ENCODE measurements at places on chromosomes 1 and 21. TPM values are rescaled to one million over a fixed set of nuclear protein-coding genes. Genes with fewer than 3 reads are reported as not detected.

- H3K27me3 ChIP-seq: no peaks in the 10 kb centered on the region
- no peak for DNase-seq
- peaks cover 9% of the 10 kb centered on the region for H3K4me1 ChIP-seq
Measured at GRCh38 chr1:224109981-224110380, 3.9 kb upstream of the FBXO28 start.

LCK gene
- total RNA-seq: 22.3 TPM

DNA sequence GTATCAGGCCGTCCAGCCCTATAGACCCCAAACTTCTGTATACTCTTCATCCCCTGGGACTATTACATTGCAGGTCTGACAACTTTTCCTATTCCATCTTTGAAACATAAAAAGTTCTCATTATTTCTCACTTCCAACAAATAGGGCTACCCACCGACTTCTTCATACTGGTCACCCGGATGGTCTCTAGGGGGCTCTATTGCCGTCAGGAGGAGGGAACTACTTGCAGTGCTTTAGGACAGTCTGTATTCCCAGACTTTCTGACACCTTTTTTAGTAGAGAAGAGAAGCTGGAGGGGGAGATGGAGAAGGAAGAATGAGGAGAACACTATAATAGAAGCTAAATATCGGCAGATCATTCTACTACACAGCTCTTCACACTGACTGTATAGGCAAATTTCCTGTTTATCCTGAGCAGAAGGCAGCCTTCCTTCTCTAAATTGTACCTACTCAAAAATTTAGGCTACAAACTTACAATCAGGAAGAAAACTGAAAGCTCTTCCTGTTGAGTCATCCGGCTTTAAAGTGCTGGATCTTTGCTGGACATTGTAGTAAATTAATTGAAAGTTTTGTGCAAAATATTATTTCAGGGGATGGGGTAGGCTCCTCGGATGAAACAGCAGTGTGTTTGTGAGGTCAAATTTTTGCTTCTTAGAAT, 54.6 kb downstream of the CDC7 start:
- DNase-seq: no peak
- no peaks in the 10 kb centered on the region for H3K4me1 ChIP-seq
- H3K27ac ChIP-seq: no peak overlapping the region
- H3K4me3 ChIP-seq: no peak overlapping the region
- no peaks in the 10 kb centered on the region for H3K36me3 ChIP-seq

DNA sequence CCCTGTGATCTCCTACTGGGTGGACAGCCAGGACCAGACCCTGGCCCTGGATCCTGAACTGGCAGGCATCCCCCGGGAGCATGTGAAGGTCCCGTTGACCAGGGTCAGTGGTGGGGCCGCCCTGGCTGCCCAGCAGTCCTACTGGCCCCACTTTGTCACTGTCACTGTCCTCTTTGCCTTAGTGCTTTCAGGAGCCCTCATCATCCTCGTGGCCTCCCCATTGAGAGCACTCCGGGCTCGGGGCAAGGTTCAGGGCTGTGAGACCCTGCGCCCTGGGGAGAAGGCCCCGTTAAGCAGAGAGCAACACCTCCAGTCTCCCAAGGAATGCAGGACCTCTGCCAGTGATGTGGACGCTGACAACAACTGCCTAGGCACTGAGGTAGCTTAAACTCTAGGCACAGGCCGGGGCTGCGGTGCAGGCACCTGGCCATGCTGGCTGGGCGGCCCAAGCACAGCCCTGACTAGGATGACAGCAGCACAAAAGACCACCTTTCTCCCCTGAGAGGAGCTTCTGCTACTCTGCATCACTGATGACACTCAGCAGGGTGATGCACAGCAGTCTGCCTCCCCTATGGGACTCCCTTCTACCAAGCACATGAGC, 17.2 kb upstream of the SLC25A44 start:
- H3K36me3 ChIP-seq: no peaks in the 10 kb centered on the region
- H3K4me3 ChIP-seq: no peak overlapping the region
- no peaks in the 10 kb centered on the region for H3K27me3 ChIP-seq

- no peaks in the 10 kb centered on the region for H3K36me3 ChIP-seq
- peaks cover 17% of the 10 kb centered on the region for H3K4me1 ChIP-seq
- DNase-seq: no peak
- H3K27ac ChIP-seq: no peak overlapping the region
- no peak overlapping the region for H3K4me3 ChIP-seq
Measured at GRCh38 chr1:206633708-206634121, 1.6 kb upstream of the DYRK3 start.

All from B cell (primary cell).